ENCODE measurements at places on chromosomes 5 and 9.

GRCh38 chr5:60533789-60534188 is 166.2 kb downstream of the DEPDC1B start:
- DNase-seq: no peak

GRCh38 chr5:146726891-146727290 is 151.7 kb downstream of the PPP2R2B start:
- no peak for DNase-seq

DNA sequence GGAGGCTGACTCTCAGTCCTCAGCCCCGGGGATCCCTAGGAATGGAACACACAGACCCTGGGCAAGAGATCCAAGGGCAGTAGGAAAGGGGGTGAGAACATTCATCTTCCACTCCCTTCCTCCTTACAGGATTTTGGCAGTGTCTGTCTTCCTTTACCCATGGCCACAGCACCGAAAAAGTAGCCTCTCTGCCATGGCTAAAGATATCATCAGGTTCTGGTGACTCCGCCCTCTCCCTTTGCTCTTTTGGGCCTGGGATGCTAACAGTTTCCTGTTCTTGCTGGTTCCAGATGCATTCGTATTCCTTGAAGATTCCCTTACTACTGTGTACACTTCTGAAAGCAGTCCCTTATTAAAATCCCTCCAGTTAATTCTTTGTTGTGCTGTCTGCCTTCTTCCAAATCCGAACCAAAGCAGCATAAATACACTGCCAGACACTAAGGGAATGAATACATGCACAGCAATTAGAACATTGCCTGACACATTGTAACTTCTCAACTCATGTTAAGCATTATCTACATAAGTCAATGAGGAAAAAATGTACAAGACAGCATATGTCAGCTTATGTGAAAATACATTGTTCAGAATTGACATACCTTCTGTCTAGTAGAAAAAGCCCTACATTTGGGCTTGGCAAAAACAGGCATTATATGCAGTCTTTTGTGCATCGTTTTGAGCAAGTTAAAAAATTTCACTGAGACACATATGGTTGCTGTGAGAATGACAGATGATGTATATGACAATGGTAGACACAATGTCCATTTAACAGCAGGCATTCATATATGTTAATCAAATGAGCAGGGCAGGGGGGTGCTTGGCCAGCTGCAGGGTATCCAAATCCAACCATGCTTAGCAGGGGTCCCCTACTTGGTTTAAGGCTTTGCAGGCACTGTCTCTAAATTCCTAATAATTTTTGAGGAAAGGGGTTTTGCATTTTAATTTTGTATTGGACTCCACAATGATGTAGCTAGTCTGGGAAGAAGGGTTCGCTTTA is 58.8 kb upstream of the RAI14 start:
- no peak for DNase-seq

GRCh38 chr5:56802205-56802604 is 13.1 kb upstream of the MAP3K1 start:
- no peak for DNase-seq

GRCh38 chr5:72283358-72283757 is 36.7 kb downstream of the MRPS27 start:
- DNase-seq: no peak

DNA sequence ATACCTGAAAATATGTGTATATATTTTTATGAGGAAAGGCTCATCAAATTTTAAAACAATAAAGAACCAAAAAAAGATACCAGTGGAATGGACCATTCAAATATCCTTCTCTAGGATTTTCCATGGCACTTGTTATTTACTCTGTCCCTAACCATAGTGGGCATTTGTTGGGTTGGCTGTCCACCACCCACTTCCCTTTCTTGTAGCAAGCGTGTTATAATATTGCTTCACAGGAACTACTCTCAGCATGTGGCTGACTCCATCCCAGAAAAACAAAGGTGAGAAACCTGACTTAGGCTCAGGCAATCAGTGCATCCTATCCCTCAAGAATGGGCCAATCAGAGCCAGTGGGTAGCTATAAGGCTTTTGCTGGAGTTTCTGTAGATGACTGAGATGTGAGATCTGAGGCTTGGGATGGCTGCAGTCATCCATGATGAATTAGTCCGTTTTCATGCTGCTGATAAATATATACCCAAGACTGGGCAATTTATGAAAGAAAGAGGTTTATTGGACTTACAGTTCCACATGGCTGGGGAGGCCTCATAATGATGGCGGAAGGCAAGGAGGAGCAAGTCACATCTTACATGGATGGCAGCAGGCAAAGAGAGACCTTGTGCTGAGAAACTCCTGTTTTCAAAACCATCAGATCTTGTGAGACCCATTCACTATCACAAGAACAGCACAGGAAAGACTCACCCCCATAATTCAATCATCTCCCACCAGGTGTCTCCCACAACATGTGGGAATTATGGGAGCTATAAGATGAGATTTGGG is 17.2 kb downstream of the C5orf63 start:
- DNase-seq: no peak

GRCh38 chr5:171599957-171600612 is 180.6 kb downstream of the FGF18 start:
- DNase-seq: no peak

DNA sequence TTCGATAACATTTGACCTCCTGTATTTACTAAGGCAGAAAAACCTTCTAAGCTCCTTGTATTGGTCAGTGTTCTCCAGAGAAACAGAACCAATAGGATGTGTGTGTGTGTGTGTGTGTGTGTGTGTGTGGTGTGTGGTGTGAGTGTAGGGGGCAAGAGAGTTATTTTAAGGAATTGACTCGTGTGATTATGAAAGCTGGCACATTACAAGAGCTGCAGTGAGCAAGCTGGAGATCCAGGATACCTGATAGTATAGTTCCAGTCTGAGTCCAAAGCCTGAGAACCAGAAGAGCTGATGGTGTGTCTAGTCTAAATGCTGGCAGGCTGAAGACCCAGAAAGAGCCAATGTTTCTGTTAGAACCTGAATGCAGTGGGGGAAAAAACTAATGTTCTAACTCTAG is 21.2 kb upstream of the PIK3R1 start:
- DNase-seq: no peak

- DNase-seq: no peak
Measured at GRCh38 chr5:174344335-174344734, 298.8 kb downstream of the NSG2 start.

DNA sequence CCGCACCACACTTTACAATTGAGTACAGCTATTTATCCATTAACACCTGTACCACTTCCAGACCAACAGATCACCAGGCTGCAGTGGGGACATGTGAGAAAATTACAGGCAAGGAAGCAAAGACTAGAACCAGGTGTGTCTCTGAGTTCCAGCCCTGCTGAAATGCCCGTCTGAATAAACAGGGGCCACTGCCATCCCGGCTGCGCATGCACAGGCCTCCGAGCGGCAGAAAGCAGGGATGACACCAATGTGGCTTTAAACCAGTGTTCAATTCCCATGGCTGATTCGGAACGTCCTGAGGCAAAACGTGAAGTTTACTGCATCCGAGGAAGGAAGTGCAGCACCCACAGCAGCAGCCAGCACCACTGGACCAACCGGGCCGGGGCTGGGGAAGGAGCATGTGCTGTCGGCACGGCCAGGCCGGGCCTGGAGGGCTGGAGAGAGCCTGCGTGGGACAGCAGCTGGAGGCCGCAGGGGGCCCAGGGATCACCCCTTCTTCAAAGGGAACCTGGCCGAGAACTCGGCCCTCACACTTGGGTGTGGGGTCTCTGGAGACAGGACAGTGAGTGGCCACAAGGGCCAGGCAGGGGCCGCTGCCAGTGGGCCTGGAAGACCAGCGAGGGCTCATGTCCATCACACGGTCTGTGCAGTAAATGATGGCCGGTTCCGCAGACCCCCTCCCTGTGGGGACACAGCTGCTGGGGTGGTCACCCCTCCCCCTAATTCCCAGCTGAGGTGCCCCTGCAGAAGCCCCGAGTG is 33.0 kb upstream of the SLC12A7 start:
- no peak for DNase-seq

DNA sequence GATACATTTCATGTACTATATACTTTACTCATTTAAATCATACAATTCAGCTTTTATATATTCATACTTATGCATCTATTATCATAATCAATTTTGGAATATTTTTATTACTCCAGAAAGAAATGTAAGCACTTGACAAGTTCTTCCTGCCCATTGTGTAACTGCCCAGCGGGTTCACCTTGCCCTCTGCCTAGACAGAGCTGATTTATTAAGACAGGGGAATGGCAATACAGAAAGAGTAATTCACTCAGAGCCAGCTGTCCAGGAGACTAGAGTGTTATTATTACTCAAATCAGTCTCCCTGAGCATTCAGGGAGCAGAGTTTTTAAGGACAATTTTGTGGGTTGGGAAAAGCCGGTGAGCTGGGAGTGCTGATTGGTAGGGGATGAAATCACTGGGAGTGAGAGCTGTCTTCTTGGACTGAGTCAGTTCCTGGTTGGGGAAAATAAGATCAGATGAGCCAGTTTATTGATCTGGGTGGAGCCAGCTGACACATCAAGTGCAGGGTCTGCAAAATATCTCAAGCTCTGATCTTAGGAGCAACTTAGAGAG is 16.1 kb upstream of the SPIN1 start:
- DNase-seq: no peak

GRCh38 chr9:87198716-87199115 is 251.4 kb upstream of the GAS1 start:
- no peak for DNase-seq

DNA sequence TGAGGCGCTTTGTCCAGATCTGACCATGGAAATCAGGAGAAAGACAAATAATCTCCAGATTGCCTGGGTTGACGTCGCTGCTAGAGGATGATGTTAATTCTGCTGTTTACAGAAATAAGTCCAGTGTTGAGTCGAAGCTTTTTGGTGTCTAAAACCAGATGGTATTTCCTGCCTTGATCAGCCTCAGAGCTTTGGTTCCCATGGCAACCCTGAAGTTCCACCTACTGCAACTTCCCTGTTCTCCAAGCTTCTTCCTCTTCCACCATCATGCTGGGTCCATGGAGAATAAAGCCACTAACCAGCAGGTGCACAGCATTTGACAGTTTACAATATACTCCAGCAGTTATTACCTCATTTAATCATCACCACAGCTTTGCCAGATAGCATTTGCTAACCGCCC is 18.0 kb upstream of the GABBR2 start:
- DNase-seq: no peak

DNA sequence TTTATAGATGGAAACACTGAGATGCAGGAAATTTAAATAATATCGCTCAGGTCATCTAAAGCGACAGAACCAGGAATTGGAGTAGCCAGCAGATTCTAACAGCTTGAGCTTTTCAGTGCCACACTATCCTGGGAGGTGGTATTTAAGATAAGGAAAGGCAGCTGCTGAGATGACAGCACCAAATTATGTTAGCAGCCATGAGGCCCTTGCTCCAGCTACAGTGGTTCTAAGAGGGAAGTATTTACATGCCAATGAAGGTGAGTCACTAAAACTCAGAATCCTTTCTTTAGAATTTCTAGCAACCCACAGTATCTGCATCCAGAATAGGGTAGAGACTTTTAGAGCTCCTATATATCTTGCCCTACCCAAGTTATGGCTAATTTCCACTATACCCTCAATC is 127.0 kb upstream of the VLDLR start:
- no peak for DNase-seq

DNA sequence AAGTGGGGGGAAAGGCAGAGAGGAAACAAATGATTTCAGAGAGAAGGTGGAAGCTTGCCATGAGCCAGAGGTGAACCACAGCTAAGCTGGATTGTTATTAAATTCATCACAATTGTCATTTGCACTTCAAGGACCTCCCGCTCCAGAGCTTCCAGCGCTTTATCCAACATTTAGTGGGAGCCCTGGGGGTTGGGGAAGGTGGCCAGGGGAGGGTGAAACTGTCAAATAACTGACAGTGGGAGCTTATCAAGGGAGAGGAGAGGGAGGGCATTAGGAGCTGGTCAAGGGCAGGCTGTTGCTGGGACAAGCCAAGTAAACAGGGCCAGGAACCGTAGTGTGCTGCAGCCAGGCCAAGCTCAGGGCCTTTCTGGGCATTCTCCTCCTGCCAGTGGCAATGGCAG is 71.5 kb downstream of the SIL1 start:
- no peak for DNase-seq

DNA sequence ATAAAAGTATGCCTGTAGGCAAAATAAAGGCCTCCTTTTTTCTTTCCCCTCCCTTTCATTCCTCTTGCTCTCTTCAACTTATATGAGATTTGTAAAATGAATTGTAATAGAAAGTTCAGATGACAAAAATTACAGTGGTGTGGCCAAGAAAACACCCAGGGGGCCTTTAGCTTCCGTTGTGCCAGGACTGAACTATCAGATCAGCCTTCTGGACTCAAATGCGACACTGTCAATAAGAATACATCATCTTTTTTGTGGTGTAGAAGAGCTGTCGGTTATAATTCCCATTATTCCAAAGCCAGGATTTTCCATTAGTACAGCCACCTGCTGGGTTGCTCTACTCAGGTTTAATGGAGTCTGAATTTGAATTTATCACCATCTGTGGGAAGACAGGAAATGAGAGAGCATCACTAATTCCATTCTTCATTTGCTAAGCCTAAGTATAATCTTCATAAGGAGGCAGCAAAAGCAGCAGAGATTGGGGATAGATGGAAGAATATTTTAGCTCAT is 443.4 kb downstream of the ANXA1 start:
- DNase-seq: no peak

GRCh38 chr5:96236051-96236450 is 197.0 kb downstream of the PCSK1 start:
- no peak for DNase-seq

- DNase-seq: no peak
Measured at GRCh38 chr9:128439273-128439672, 16.5 kb upstream of the ODF2 start.

DNA sequence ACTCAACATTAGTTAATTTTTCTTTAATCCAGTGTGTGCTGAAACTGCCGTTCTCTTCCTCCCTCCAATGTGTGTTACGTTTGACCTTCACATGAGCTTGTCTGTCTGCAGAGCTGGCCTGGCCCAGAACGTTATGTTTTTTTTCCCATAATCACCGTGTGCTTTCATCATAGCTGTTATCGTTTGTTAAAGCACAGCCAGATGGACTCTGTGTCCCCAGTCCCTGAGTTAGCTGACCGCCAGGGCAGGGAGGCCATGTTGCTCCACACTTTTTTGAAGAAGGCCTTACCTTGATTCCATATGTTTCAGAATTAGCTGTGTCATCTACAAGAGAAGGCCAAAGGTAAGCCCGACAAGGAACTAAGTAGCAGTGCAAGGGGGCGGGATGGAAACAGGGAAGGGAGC is 55.7 kb downstream of the HSD17B3 start:
- no peak for DNase-seq

DNA sequence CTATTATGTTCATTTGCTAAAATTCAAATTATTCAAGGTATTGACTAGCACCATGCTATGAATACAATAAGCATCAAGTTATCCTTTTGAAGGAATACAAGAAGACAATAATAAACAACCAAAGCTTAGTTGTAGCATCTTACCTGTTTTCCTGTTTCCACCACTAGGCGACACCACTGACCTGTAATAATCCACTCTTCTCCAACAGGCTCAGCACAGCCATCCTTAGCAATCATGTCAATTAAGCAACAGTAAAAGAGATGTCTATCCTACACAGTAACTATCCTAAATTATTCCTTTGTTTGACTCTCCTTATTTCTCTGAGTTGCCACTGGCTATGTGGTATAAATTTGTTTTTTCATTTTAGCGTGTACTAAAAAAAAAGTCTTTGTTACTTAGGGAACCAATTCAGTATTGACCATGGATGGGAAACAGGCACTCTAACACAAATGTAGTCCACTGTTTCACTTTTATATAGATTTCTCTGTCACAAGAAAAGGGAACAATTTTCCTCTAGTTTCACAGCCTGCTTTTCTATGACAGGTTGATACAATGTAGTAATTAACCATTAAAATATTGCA is 46.2 kb downstream of the PCA3 start:
- peak; percentile 7 for DNase-seq

All from stimulated activated CD4-positive, alpha-beta T cell treated with anti-CD3 and anti-CD28 coated beads, Interleukin-4, amount 100 ng/mL, for 24 hours (primary cell).